ENCODE measurements at places on chromosomes 5 and 9. TPM values are rescaled to one million over a fixed set of nuclear protein-coding genes. Genes with fewer than 3 reads are reported as not detected.

Gene ERCC8
- polyA plus RNA-seq = 6.4 TPM

Gene ADAMTSL2
- 3.5 TPM for polyA plus RNA-seq

Gene SLC6A19
- polyA plus RNA-seq = not detected

DNA sequence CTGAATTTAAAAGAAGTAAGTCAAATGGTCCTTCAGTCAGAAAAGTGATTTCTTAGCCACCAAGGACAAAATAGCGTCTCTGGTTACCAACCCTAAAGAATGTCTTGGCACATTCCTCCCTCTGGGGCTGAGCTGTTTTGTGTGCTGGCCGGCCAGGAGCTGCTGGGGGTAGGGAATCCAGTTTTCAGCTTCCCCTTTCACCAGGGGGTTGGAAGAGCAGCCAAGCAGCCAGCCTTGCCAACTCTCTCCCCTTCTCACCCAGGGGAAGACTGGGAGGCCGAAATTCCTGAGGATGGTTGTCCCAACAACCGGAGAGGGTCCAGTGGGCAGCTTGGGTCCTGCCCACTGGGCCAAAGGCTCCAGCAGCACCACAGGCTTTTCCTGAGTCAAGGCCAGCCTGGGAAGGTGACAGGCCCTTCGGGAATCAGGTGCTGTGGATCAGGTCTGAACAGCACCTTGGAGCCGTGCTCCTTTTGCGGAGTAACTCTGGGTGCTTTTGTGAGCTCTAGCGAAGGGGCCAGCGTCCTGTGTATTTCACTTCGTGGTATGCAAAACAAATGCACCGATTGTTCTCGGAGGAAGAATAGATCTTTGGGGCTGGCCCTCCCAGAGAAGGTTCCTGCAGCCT, 4.2 kb downstream of the WWC1 start:
- DNase-seq = no peak

DNA sequence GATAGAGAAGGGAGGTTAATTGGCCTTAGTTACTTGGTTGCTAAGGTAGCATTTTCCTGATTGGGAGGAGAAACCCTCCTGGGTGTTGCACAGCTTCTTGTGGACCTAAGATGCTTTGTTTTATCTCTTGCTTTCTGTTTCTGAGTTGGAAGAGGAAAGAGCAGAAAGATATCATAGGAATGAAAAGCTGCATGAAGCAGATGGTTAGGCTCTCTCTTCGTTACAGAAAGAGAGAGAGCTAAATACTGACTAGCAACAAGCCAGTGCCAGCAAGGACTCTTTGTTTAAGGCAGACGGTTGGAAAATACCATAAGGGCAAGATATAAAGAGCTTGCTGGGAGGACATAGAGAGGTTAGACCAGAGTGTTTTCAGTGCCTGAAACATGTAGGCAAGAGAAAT, 103.1 kb downstream of the ATG10 start:
- no peak for DNase-seq

- DNase-seq = no peak
Observed at GRCh38 chr5:146337264-146337904, 1.3 kb upstream of the POU4F3 start.

DNA sequence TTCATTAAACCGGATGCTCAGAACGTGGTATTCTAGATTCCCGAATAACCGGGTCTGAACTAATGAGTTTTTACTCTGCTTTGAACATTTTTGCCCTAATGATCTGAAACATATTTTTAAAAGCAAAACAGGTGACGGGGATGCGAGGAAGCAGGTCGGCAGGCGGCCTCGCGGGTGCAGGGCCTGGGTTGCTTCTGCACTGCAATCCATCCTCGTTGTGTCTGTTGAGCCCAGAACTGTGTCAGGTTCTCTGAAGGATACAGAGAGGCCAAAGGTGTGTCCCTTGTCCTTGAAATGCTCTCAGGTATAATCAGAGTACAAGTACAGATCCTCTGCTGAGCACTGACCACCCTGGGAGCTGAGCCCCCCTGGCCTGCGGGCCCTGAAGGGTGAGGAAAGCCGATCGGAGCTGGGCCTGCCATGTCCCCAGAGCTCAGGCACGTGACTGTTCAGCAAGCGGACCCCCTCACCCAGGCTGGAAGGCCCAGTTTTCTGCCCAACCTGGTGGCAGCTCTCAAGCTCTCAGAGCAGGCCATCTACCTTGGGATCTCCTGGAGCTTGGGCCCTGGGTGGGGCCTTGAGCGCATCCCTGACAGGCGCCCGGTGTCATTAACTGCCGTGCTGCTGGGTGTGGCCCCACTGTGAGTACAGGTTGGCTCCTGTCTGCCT, 151.8 kb downstream of the OLFM1 start:
- no peak for DNase-seq

DNA sequence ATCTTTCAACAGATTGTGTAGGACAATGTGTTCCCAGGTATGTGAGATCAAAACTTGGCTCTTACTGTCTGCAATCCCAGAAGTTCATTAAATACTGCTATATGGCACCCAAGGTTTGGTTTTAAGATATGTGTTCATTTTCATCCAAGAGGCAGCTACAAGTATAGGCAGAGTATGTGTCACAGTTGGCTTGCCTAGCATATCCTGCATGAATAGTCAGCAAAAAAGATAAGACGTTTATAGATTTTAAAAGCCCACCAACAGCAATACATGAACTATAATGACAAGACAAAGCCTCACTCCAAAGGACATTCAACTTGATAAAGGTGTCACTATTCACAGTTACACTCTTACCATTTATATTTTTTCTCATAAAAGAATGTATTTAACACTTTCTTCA, 99.1 kb downstream of the BNC2 start:
- DNase-seq = no peak

- no peak for DNase-seq
Observed at GRCh38 chr9:37935096-37935495, 31.2 kb upstream of the SLC25A51 start.

DNA sequence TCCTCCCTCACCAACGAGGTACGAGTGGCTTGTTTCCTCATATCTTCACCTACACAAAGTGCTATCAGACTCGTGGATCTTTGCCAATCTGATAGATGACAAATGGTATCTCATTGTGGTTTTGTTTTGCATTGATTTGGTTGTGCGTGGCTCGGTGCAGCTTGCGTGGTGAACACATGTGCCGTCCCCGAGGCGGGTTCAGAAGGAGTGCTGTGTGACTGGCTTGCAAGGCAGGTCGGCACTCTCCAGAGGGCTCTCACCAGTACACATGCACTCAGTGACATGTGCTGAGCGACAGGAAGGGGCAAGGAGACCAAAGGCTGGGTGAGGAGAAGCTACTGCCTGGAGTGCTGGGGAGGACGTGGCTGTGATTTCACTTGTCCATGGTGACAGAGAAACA, 95.3 kb upstream of the PITX1 start:
- DNase-seq = no peak

GRCh38 chr9:136180586-136180985, 24.3 kb downstream of the LHX3 start:
- DNase-seq = no peak

DNA sequence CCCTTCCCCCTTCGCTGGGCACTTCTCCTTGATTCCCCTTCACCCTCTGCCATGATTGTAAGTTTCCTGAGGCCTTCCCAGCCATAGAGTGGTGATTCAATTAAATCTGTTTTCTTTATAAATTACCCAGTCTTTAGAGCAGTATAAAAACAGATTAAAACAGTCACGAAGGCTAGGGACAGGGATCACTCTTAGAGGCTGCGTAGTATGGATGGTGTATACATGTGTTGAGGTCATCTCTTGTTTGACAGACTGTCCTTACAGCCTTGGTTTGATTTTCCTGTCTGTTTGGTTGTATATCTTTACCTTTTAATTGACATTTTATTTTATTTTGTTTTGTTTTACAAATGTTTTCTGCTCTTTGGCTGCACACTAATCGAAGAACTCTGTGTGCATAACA, 1155.7 kb upstream of the CDH18 start:
- DNase-seq = no peak

- no peak for DNase-seq
Observed at GRCh38 chr5:151233616-151234085, 9.8 kb upstream of the CCDC69 start.

DNA sequence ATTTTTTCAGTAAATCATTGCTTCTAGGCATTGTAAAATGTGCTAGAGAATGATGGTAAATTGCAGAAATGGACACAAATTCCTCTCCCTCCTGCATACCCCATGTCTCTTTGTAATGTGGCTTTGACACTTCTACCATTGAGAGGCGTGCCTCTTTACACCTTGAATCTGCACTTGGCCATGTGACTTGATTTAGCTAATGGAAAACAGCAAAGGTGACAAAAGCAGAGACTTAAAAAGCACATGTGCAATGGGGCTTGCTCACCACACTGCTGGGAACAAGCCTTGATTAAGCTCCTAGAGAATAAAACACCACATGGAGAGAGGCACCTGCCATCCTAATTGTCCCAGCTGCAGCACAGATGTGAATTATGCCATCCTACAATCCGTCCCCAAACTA, 69.9 kb upstream of the NAA35 start:
- DNase-seq = no peak

DNA sequence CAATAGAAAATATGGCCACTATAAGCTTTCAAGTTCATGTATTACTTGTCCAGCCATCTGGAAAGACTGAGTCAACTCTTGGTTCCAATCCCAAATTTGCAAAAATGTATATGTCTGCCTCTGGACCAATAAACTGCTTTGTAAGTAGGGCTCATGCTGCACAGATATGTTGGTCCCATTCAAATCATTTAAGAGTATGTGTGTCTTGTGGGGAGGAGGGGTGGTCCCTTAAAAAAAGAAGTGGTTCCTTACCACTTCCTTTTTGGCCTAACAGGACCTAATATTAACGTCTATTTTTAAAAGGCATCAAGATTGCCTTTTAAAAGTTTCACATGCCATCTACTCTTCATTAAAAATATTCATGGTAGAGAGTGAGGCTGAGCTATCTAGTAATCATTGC, 214.9 kb downstream of the KCTD16 start:
- DNase-seq = no peak

Measured in heart left ventricle (tissue), 16 donors.